Large intestine (tissue), 12 donors: ENCODE measurements at places on chromosomes 7 and 10.

DNA sequence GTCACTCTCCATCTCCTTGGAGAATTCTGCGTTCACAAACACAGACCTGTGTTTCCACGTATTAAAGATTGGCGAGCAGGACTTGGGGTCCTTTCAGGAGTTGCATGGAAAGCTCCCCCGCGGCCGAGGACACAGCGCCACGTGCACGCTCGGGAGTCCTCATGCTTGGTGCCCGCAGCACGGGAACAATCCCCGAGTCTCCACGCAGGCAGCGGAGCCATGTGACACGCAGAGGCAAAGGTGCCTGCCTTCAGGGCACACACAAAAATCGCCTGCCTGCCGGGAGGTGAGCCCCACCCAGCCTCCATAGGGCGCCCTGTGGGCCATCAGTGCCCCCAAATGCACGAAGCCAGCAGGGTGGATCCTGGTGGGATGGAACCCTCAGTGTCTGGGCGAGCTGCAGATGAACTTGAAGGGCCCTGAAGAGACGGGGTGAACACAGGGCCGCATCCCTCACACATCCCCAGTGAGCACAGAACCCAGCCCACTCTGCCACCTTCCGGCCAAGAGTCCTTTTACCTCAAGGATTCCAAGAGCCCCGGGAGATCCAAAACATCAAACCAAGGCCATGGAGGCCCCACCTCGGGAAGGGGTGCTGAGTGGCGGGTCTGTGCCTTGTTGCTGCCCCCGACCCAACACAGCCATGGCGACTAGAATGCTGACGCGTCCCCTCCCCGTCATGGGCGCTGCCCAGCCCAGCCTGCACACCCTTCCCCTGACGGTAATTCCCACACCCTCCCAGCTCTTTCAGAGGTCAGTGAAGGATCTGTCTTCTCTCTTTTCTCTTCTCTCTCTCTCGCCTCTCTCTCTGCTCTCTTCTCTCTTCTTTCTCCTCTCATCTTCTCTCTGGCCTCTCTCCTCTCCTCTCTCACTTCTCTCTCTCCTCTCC, 55.9 kb downstream of the CFAP46 start:
- DNase-seq = no peak

GRCh38 chr10:13712837-13713581, 126.2 kb downstream of the PRPF18 start:
- peak; percentile 57 for DNase-seq

DNA sequence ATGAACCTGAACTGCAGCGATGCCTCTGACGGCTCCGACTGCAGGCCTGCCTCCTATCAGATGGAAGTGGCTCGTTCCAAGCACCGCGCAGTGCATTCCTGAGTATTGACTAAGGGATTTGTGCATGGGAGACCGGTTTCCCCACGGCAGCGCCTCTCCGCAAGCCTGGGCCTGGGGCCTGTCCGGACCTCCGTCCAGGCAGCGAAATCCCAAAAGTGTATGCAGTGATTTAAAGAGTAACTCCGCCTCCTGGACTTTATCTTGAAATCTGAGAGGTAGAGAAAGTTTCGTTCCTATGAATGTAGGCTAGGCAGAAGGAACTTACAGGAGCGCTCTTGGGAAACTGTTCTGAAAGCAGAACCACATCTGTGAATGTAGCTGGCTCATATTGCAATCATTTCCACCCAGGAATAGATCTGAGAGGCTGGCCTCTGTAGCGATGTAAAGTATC, 106.2 kb upstream of the CELF2 start:
- peak; percentile 51 for DNase-seq

- DNase-seq = no peak
Observed at GRCh38 chr10:88983206-88983605, 7.4 kb upstream of the FAS start.

- DNase-seq = no peak
Observed at GRCh38 chr7:51113560-51113959, 203.0 kb downstream of the COBL start.

- no peak for DNase-seq
Observed at GRCh38 chr7:84230491-84230890, 35.9 kb upstream of the SEMA3A start.

DNA sequence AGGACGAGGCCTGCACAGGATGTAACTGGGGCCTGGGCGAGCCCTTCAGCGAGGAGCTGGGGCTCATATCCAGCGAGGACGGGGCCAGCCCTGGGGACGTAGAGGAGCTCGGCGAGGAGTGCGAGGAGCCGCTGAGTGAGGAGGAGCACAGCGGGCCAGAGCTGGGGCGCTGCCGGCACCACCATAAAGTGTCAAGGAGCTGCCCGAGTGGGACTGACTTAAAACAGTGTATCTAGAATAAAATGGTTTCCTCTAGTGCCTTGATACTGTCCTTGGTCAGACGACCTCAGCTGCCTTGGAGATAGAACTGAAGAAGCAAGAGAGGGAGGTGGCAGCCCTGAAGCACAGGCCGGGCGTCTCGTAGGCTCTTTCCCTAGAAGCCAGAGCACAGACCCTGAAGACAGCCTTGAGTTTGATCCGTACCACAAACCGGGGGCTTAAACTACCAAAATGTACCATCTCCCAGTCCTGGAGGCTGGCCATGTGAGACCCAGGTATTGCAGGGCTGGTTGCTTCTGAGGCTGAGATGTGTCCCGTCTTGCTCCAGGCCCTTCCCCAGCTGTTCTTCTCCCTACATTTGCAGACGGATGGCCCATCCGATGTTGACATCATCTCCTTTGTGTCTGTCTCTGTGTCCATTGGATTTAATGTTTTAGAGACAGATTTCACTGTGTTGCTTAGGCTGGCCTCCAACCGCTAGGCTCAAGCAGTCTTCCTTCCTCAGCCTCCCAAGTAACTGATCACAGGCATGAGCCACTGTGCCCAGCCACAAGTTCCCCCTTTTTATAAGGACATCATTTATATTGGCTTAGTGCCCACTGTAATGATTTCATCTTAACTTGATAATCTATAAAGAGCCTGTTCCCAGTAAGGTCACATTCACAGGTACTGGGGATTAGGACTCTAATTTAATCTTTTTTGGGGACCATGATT, 35.8 kb downstream of the DNAJB6 start:
- no peak for DNase-seq

DNA sequence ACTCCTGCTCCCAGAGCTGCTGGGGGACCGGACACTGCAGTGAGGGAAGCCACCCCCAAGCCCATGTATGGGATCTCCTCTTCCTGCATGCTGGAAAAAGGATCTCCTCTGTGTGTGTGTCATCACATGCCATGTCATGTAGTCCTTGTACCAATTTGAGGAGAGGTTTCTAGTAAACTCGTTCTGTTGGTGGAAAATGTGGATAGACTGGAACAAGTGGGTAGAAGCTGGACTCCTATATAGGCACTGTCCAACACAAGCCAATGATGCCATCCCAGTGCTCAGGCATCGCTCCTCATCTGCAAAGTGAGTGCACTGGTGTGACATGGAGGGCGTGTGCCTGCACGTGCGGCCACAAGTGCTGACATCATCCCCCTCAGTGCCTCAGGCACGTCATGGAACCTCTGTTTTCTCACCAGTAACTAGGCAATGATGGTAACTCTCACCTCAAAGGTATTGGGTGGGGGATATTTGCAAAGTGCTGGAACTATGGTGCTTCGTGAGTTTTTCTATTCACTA, 19.3 kb downstream of the MYO1G start:
- no peak for DNase-seq

GRCh38 chr10:103429647-103430046, 22.5 kb downstream of the CALHM2 start:
- no peak for DNase-seq

DNA sequence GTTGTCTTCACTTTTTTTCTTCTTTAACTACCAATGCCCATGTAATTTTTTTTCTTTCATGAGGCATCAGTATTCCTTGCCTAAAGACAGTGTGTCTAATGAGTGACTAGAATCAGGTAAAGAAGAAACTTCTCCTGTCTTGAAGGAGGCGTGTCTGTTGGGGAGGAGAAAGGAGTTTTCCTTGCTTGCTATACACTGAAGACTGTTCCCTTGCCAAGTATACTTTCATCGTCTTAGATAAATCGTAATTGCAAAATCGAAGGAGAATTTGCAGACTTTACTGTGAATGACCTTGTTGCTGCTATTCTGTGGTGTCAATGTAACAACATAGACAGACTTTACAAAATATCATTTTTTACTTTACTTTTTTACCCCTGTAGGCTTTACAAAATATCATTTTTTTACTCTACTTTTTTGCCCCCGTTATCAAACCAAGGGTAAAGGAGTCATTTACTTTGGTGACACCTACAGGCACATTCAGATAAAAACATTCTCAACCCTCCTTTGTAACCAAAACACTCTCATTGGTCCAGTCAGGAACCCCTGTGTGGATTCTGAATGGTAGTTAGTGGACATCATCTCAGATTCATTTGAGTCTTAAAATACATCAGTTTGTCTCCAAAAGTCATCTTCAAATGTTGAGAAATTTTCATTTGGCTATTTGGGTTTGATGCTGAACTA, 232.4 kb downstream of the AHR start:
- no peak for DNase-seq

GRCh38 chr10:131445623-131446022, 134.1 kb upstream of the TCERG1L start:
- DNase-seq = no peak

DNA sequence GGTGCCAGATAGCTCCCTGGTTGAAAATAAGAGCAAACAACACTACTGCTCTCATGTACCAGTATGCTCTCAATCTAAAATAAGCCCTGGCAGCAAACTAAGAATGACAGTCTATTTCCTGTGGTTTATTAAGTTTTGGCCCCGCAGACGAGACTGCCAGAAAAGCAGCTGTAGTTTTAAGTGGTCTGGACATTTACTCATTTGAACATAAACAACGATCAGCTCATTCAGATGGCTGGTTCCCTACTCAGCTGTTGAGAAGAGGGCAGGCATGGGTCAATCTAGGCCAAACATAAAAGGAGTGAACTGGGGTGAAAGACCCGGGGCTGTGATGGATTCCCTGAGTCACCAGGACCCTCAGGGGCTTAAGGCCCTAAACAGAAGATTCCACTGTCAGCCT, 4.5 kb downstream of the TRIL start:
- DNase-seq = no peak

GRCh38 chr7:100865938-100866728, 1.1 kb upstream of the TRIP6 start:
- peak; percentile 23 for DNase-seq

- no peak for DNase-seq
Observed at GRCh38 chr7:119720541-119720940, 552.4 kb upstream of the KCND2 start.

DNA sequence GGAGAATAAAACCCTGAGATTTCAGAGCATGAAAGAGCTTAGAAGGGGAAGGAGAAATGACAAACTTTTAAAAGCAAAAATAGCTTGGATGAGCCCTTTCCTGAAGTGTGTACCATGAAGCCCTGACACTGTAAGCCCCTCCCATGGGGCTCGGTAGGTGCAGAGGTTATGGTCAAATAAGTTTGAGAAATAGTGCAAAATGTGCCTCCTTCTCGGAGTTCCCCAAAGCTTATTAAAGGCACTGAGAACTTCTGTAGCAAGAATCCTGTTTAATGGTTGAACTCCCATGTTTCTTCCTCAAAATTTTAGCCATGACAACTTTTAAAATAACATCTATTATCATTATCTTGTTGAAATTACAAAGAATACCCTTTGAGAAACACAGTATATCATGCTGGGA, 10.5 kb upstream of the HYCC1 start:
- no peak for DNase-seq
